Dermis blood vessel endothelial cell (primary cell): ENCODE measurements at places on chromosomes 1 and 21. TPM values are rescaled to one million over a fixed set of nuclear protein-coding genes. Genes with fewer than 3 reads are reported as not detected.

PGBD5 gene
- total RNA-seq = 0.19 and 0.51 TPM in 2 replicates

PTPN22 gene
- not detected in 2 replicates for total RNA-seq

CRP gene
- not detected in 2 replicates for total RNA-seq

GRCh38 chr1:228502522-228502921 is 15.3 kb downstream of the RNF187 start:
- DNase-seq = no peak

- DNase-seq = no peak
Measured at GRCh38 chr1:216778737-216779136, 55.5 kb upstream of the ESRRG start.

TNFRSF1B gene
- total RNA-seq = 81.3 and 98.3 TPM in 2 replicates

- DNase-seq = peak; percentile 96
Measured at GRCh38 chr1:159752135-159752580, 28.6 kb upstream of the DUSP23 start.

PROK1 gene
- total RNA-seq = 0.09 TPM in 1 of 2 replicates, not detected in the other

DNA sequence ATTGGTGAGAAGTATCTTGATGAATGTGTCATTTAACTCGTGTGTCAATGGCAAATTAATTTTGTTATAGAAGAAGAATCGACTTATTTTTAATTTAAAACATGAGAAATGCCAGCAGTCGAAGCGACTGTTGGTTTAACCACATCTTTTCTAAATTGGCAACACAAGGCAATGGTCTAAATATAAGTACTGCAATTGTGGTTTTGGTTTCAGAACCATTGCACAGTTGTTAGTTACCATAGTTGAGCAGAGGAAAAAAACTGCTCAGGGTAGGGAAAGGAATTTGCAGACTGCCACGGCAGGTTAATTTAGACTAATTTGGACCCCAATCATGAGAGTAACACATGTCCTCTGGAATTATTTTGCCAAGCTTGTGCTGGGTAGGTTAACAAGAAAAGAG is 185.6 kb upstream of the RUNX1 start:
- no peak for DNase-seq

- peak; percentile 78 for DNase-seq
Measured at GRCh38 chr1:9196129-9197040, 38.2 kb upstream of the H6PD start.

DNA sequence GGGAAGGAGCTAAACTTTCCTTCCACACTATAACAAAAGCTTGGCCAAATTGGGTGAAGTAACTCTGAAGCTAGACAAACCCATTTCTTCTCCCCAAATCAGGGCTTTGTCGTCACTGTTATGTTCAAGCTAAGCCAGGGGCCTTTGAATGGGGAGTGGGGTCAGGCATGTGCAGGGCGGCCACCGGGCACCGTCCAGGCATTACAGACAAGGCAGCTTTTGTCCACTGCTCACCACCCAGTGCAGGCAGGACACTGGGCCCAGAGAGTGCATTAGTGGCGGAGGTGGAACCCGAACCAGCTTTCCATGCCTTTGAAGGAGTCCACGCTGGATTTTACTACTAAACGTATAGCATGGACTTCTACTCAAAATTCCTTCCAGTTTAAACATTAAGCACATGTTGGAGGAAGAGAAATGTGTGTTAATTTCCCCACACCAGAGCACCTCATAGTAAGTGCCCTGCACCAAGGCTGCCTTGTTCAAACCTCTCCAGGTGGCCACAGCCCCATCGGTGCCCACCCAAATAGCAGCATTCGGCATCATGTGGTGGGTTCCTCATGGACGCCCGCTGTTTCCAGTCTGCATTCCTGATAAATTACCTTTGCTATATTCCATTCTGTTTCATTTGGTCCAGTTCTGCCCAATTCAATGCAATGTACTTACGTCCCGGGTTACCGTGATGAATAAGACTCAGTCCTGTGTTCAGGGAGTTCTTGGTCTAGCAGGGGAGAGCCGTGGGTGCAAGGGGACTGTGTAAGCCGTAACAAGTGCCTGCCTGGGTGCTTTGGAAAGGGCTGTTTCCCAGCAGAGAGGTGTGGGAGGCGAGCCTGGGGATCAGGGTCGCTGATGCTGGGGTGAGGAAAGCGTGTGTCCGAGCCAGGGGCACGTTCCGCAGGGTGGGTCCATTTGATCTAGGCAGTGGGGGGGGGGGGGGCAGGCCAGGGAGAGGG is 1.6 kb downstream of the UBASH3A start:
- no peak for DNase-seq

GRCh38 chr1:198947456-198947855 is 308.6 kb downstream of the PTPRC start:
- no peak for DNase-seq

- DNase-seq = no peak
Measured at GRCh38 chr21:27060190-27060589, 93.3 kb upstream of the ADAMTS5 start.

DNA sequence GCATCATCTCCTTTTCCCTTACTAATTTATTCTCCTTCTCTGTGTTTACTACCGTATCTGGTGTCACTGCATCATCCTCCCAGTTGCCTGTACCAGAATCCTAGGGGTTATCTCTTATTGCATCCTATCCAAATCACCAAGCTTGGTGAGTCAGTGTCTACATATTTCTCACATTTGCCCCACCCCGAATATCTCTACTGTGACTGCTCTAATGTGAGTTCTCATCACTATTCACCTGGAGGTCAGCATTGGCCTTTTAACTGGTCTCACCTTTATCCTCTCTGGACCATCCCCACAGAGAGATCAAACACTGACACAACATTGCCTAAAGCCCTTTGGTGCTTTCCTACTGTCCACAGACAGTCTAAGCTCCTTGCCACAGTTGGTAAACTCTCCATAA is 45.7 kb upstream of the ZNF648 start:
- DNase-seq = no peak

GRCh38 chr1:193462629-193463320 is 276.4 kb upstream of the B3GALT2 start:
- DNase-seq = no peak

PTPN7 gene
- total RNA-seq = 0.09 and 0.68 TPM in 2 replicates

GRCh38 chr1:2337501-2337900 is 53.9 kb downstream of the MORN1 start:
- no peak for DNase-seq

PSRC1 gene
- 1.0 and 8.4 TPM in 2 replicates for total RNA-seq

DNA sequence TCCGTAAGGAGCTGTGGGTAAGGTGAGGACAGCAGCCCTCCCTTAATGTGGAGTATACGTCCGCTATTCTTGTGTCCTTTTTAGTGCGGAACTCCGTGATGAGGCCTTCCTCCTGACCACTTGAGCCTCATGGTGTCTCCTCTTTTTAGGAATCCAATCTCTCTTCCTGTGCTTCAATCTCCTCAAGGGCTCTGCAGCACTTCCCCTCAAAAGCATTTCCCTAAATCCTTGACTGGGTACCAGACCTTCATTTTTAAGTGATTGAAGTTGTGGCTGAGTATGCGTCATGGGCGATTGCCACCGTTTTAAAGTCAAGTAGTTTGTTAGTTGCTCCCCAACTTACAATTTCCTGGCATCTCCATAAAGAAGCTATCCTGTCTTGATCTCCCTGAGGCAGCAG is 62.8 kb downstream of the SAMSN1 start:
- DNase-seq = no peak

DNA sequence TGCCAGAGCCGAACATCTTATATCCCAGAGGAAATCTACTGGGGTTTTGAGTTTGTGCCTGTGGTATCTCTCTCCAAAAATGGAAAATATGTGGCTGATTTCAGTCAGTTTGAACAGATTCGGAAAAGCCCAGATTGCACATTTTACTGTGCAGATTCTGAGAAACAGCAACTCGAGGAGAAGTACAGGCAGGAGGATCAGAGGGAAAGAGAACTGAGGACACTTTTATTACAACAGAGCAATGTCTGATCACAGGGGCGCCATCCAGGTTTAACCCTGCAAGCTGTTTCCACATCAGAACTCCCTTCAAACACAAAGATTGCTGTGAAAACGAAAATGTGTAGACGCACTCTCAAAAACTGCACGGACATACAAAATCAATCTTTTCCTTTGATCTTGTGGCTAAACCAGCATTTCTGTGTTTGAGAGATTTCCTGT is 43.4 kb downstream of the KCNJ15 start:
- DNase-seq = peak; percentile 12

- no peak for DNase-seq
Measured at GRCh38 chr1:205662791-205663190, 17.5 kb downstream of the SLC45A3 start.

DNA sequence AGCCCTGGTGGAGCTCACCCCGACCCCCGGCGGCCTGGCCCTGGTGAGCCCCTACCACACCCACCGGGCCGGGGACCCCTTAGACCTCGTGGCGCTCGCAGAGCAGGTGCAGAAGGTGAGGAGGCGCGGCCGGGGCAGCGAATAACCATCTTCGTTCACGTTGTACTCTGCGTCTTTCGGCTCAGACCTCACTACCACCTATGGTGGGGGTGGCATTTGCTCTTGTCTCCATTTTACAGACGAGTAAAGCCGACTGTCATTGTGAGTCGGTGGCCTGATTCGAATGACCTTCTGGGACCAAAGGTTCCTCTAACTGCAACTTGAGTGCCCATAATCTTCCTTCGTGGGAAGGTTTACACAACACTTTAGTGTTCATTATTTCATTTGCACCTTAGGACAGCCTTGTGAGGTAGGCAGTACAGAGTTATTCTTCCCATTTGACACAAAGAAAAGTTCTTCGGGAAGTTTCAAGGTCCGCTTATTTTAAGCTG is 506 bp downstream of the C1orf50 start:
- no peak for DNase-seq

DNA sequence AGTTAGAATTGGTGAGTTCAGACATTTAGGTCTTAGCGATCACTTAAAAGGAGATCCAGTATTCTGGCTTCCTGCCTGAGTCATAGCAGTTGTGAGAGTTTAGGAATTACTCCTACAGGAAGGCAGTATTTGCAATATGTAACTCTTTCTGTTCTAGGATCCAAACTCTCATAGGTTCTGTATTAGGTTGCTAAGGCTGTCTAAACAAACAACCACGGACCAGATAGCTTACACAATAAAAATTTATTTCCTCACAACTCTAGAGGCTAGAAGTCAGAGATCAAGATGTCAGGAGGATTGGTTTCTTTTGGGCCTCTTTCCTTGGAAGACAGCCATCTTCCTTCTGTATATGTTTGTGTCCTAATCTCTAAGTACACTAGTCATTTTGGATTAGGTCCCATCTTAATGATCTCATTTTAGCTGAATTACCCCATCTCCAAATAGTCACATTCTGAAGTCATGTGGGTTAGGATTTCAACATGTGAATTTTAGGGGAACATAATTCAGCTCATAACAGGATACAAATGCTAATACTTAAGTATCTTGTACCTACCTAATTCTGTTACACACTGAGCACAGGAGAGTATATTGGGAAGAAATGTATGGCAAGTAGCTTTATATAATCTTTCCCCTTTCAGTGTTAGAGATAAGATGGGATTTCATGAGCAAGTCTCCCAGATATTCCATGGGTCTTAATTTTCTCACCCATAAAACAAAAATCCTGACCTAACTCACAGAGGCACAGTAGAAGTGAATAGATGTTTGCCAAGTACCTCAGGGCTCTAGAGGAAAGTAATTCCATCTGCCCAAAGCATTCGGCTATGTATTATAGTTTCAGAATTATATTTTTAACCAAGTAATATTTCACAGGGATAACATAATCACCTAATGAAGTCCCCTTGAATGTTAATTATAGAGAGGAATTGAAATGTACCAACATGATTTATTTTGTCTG is 144.4 kb downstream of the PTBP2 start:
- peak; percentile 71 for DNase-seq
